ENCODE measurements at places on chromosomes 7 and 10.

DNA sequence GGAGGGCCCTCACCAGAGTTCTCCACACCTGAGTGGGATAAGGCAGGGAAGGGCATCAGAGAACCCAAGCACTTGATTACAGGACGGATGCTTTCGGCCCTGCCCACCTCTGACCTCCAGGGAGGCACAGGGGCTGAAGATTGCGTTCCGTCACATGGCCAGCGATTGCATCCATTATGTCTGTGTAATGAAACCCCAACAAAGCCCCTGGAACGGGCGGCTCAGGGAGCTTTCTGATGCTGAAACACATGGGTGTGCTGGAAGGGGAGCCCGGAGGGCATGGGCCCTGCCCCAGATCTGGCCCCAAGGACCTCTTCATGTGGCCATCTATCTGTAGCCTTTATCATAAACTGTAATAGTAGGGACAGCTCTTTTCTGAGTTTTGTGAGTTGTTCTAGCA lies 117.2 kb downstream of the PTPN20 start:
- no peak for DNase-seq

- no peak for DNase-seq
These were observed 1.3 kb upstream of the HKDC1 start for GRCh38 chr10:69218831-69219230.

- no peak for DNase-seq
These were observed 457.1 kb downstream of the TYW1 start for GRCh38 chr7:67453580-67454380.

DNA sequence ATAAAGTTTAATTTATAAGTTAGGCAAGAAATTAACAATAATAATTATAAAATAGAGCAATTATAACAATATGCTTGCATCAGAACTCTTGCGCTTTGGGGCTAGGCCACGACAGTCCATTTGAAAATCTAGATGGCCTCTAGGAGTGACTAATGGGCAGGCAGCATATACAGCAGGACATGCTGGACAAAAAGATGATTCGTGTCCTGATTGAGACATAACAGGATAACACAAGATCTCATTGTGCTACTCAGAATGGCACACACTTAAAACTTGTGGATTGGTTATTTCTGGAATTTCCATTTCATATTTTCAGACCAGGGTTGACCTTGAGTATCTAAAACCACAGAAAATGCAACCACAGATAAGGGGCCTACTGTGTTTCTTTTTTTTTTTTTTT lies 27.5 kb downstream of the CTNNA3 start:
- no peak for DNase-seq

- no peak for DNase-seq
These were observed 113.3 kb downstream of the ITGA8 start for GRCh38 chr10:15606377-15606776.

GRCh38 chr10:114095559-114096337 lies 52.1 kb downstream of the ADRB1 start:
- no peak for DNase-seq

GRCh38 chr10:24642921-24643678 lies 80.6 kb downstream of the ARHGAP21 start:
- DNase-seq, result peak; percentile 67

DNA sequence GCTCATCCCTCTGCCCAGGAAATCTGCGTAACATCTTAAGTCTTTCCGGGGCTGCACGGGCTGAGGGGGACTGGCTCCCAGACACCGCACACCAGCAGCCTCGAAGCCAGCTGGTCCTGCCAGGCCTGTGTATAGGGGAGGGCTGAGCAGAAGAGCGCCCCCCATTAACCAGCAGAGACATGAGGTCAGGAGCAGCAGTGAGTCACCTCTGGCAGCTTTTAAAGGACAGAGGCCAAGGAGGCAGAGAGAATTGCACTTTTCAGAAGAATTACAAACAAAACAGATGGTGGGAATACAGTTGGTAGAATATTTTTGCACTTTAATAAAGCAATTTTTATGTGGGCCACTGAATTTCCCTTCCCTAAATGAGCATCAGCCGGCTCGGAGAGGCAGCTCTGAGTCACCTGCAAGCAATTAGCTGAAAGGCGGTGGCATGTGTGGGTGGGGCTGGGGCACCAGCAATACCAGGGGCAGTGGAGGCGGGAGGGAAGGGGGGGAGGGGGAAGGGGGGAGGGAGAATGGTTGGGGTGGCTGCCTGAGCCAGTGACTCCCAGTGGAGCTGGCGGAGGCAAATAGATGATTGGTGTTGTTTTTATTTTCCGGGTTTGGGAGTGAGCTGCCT lies 39.1 kb downstream of the GOLGA7B start:
- peak; percentile 18 for DNase-seq

- no peak for DNase-seq
These were observed 29.4 kb upstream of the GPR26 start for GRCh38 chr10:123636598-123637325.

DNA sequence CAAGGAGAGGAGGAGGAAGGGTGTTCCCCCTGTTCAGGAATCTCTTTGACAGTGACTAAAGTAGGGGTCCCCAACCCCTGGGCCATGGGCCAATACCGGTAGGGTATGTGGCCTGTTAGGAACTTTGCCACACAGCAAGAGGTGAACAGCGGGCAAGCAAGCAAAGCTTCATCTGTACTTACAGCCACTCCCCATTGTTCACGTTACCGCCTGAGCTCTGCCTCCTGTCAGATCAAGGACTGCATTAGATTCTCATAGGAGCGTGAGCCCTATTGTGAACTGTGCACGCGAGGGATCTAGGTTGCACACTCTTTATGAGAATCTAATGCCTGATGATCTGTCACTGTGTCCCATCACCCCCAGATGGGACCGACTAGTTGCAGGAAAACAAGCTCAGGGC lies 201.6 kb downstream of the CAMK1D start:
- no peak for DNase-seq

DNA sequence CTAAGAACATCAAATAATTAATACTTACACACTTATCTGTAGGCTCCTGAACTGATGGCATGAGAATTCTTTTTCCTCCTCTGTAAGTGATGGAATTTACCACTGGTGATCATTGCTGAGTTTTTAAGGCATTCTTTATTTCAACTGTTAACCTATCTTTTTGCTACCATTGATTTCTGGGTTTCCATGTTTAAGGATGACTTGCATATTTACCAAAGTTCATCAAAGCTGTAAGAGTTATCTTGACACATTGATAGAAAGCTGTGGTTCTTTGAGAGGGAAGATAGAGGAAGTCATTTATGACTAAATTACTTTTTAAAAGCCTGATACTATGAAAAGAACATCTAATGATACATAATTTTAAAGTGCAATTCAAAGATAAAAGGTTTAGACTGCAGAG lies 19.5 kb upstream of the GFRA1 start:
- no peak for DNase-seq

- DNase-seq, result no peak
These were observed 448.2 kb upstream of the FOXK1 start for GRCh38 chr7:4233621-4234497.

- no peak for DNase-seq
These were observed 558.7 kb upstream of the FOXK1 start for GRCh38 chr7:4123346-4123745.

- peak; percentile 44 for DNase-seq
These were observed 70.3 kb upstream of the NANOS1 start for GRCh38 chr10:118958984-118959925.

DNA sequence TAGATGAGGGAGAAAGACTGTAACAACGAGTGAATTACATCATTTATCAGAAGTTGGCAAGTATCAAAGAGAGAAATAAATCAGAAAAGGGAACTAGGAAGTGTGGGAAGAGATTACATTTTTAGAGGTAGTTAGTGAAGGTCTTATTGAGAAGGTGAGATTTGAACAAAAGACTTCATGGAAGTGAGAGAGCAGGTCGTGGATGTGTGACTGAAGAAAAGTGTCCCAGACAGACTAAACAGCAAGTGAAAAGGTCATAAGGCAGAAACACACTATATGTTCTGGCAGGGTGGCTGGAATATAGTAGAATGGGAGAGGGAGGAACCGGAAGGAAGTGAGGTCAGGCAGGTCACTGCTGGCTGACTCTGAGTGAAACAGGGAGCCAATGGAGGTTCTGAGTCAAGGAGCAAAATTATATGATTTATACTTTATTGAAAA lies 35.7 kb upstream of the RHOBTB1 start:
- no peak for DNase-seq

GRCh38 chr10:23373156-23373555 lies 28.6 kb upstream of the C10orf67 start:
- no peak for DNase-seq

GRCh38 chr10:36515319-36515718 lies 610.1 kb upstream of the ANKRD30A start:
- no peak for DNase-seq

GRCh38 chr10:1048349-1048731 lies 579 bp downstream of the IDI1 start:
- DNase-seq, result no peak

GRCh38 chr7:41268878-41269277 lies 434.0 kb downstream of the INHBA start:
- DNase-seq, result no peak

All from AG09319 (cell line).